Stomach (tissue), 19 donors: ENCODE measurements at places on chromosomes 5 and 9. TPM values are rescaled to one million over a fixed set of nuclear protein-coding genes. Genes with fewer than 3 reads are reported as not detected.

GRCh38 chr9:130147198-130147597, 25.0 kb upstream of the NCS1 start:
- H3K36me3 ChIP-seq: no peaks in the 10 kb centered on the region
- no peak for DNase-seq
- H3K4me3 ChIP-seq: no peak overlapping the region
- no peak overlapping the region for H3K27ac ChIP-seq
- H3K4me1 ChIP-seq: peaks cover 14% of the 10 kb centered on the region
- no peaks in the 10 kb centered on the region for H3K27me3 ChIP-seq

DNA sequence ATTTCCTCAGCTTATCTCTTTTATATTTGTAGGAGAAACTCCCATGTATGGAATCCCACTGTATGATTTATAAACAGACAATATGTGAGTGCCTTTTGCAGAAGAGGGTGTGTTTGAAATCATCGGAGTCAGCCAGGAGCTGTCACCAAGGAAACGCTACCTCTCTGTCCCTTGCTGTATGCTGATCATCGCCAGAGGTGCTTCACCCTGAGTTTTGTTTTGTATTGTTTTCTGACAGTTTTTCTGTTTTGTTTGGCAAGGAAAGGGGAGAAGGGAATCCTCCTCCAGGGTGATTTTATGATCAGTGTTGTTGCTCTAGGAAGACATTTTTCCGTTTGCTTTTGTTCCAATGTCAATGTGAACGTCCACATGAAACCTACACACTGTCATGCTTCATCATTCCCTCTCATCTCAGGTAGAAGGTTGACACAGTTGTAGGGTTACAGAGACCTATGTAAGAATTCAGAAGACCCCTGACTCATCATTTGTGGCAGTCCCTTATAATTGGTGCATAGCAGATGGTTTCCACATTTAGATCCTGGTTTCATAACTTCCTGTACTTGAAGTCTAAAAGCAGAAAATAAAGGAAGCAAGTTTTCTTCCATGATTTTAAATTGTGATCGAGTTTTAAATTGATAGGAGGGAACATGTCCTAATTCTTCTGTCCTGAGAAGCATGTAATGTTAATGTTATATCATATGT, 18.0 kb upstream of the CTSL start:
- no peak overlapping the region for H3K27ac ChIP-seq
- H3K4me1 ChIP-seq: no peaks in the 10 kb centered on the region
- no peak overlapping the region for H3K4me3 ChIP-seq
- H3K27me3 ChIP-seq: no peaks in the 10 kb centered on the region
- peaks cover 65% of the 10 kb centered on the region for H3K36me3 ChIP-seq
- DNase-seq: no peak

DNA sequence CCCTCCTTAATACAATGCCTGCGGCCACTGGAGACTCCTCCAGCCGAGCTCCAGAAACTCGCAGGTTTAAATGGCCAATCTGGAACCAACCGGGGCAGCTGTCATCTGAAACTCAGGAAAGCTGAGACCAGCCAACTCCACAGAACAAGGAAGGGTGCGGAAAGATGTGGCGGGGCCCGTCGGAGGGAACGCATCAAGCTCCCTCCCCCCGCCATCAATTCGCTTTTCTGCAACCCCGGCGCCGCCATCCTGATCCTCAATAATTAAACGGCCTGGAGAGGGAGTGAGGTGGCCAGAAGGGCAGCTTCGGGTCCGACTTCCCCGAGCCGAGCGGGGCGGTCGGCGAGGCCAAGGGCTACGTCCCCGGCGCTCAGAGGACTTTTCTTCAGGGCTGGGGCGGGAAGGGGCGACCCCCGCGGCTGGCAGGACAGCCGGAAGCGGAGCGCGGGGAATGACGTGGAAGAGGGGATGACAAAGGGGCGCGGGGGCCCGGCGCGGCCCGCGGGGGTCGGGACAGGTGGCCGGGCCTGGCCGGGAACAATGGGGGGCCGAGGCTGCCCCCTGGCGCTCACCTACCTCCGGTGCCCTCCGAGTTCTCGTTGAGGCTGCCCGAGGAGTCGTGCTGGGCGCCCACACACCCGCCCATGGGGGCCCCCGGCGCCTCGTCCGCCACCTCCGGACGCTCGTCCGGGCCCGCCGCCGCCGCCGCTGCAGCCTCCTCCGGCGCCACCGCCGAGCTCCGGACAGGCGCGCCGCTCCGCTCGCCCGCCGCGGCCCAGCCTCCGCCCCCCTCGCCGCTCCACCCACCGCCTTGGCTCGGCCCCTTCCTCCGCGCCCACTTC, at the start of gene UBTD2:
UBTD2 (minus strand) TSS at position 745 of the 842 bp plus-strand sequence; CDS start at position 646, 99 bp downstream.
- no peaks in the 10 kb centered on the region for H3K36me3 ChIP-seq
- H3K4me3 ChIP-seq: peak within 1 kb of the TSS; percentile 99
- no peaks in the 10 kb centered on the region for H3K27me3 ChIP-seq
- peak within 1 kb of the TSS; percentile 98 for H3K27ac ChIP-seq

DNA sequence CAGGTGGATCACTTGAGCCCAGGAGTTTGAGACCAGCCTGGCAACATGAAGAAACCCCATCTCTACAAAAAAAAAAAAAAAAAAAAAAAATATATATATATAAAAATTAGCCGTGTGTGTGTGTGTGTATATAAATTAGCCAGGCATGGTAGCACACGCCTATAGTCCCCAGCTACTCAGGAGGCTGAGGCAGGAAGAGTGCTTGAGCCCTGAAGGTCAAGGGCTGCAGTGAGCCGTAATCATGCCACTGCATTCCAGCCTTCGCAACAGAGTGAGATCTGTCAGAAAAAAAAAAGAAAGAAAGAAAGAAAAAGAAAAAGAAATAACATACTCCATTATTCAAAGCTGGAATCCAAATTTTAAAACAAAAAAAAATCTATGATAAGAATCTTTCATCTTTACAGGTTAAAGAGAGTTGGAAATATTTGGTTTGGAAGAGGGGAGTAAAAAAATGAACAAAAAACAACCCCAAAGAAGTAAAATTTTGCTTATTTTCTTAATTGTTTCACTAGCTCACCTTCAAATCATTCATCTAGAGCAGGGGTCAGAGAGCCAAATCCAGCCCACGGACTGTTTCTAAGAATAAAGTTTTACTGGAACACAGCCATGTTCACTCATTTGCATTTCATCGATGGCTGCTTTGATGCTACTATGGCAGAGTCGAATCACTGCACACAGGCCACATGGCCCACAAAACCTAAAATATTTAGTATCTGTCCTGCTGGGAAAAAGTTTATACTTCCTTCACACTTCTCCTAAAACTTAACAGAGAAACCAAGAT, 109.9 kb downstream of the DROSHA start:
- no peaks in the 10 kb centered on the region for H3K27me3 ChIP-seq
- H3K27ac ChIP-seq: no peak overlapping the region
- no peaks in the 10 kb centered on the region for H3K4me1 ChIP-seq
- no peak for DNase-seq

- H3K4me1 ChIP-seq: peaks cover 20% of the 10 kb centered on the region
- H3K36me3 ChIP-seq: peaks cover 34% of the 10 kb centered on the region
- H3K27me3 ChIP-seq: peaks cover 66% of the 10 kb centered on the region
- H3K27ac ChIP-seq: peak overlapping the region; percentile 27
Observed at GRCh38 chr5:132822650-132823480, 7.6 kb downstream of the SHROOM1 start.

The IL3 gene
- total RNA-seq: not detected

The HAVCR2 gene
- total RNA-seq: 7.8 TPM

The MEGF10 gene
- total RNA-seq: not detected

- H3K27ac ChIP-seq: no peak overlapping the region
- H3K36me3 ChIP-seq: peaks cover 18% of the 10 kb centered on the region
- H3K4me3 ChIP-seq: no peak overlapping the region
Observed at GRCh38 chr5:37189355-37189754, 59.8 kb downstream of the CPLANE1 start.

The KYAT1 gene
- 6.1 TPM for total RNA-seq

GRCh38 chr5:95113489-95113888, 171.4 kb downstream of the MCTP1 start:
- H3K36me3 ChIP-seq: no peaks in the 10 kb centered on the region
- H3K27ac ChIP-seq: no peak overlapping the region
- no peak for DNase-seq
- no peak overlapping the region for H3K4me3 ChIP-seq
- no peaks in the 10 kb centered on the region for H3K27me3 ChIP-seq
- no peaks in the 10 kb centered on the region for H3K4me1 ChIP-seq

- peaks cover 8% of the 10 kb centered on the region for H3K4me1 ChIP-seq
- peaks cover 57% of the 10 kb centered on the region for H3K36me3 ChIP-seq
- H3K27ac ChIP-seq: no peak overlapping the region
- no peaks in the 10 kb centered on the region for H3K27me3 ChIP-seq
- no peak overlapping the region for H3K4me3 ChIP-seq
Observed at GRCh38 chr9:101569741-101570501, 24.8 kb downstream of the PPP3R2 start.

The GRM6 gene
- not detected for total RNA-seq

DNA sequence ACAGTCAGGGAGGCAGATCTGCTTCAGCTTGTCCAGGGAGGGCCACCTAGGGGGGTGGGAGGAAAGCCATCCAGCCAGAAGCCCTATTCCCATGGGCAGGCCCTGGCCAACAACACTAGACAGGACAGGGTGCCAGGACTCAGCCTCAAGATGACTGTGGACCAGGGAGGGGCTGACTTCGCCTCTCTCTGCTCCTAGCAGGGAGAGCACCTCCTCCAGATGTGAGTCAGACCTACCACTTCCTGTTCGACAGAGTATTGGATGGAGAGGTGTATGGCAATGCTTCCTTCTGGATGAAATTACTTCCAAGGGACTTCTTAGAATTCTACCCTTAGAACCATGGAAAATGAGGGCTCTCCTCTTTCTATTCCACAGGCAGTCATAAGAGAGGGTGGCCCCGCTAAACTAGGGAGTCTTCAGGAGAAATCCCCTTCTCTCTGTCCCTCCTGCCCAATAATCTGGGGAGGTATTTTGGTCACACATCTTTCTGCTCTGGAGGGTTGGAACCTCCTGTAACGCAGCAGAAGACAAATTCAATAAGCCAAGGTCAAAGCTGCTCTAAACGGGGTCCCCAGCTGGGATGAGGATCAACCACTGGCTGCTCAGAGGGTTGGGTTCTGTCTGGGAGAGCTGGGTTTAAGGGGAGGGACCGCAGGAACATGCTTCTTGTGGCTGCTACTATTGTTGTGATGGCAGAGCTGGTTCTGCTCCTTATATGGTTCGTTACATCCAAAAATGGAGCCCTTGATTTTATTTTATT, 23.2 kb upstream of the RCL1 start:
- H3K27ac ChIP-seq: no peak overlapping the region
- H3K4me3 ChIP-seq: no peak overlapping the region
- H3K4me1 ChIP-seq: no peaks in the 10 kb centered on the region
- DNase-seq: no peak
- H3K27me3 ChIP-seq: no peaks in the 10 kb centered on the region
- H3K36me3 ChIP-seq: no peaks in the 10 kb centered on the region

The DMRTA1 gene
- 2.9 TPM for total RNA-seq

The CD274 gene
- 9.3 TPM for total RNA-seq

DNA sequence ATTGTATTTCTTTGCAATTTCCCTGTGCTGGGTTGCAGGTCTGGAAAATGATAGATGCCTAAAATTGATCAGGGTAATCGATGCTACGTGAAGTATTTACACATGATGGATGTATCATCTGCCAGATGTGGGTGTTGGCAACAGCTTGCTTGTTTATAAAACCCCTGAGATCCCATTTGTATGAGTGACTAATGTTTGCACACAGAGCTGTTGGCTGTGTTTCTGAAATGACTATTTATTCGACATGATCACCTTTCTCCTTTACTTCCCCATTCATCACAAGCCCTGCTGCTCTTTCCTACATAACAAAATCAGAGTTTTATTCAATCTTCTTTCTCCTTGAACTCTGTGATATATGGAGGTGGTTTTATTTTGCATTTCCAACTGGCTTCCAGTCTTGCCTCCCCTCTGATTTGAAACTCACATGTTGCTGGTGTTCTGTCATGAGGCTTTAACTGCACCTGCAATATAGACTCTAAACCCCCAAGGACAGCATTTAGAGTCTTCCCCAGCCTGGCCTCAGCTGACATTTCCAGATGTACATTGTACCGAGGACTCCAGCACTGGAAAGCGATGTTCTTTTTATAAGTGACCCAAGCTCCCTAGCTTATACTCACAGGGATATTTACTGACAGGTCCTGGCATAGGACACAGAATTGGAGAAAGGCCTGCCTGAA, 50.7 kb upstream of the SHB start:
- H3K27ac ChIP-seq: no peak overlapping the region
- no peaks in the 10 kb centered on the region for H3K36me3 ChIP-seq
- no peaks in the 10 kb centered on the region for H3K27me3 ChIP-seq
- H3K4me3 ChIP-seq: no peak overlapping the region
- H3K4me1 ChIP-seq: no peaks in the 10 kb centered on the region

DNA sequence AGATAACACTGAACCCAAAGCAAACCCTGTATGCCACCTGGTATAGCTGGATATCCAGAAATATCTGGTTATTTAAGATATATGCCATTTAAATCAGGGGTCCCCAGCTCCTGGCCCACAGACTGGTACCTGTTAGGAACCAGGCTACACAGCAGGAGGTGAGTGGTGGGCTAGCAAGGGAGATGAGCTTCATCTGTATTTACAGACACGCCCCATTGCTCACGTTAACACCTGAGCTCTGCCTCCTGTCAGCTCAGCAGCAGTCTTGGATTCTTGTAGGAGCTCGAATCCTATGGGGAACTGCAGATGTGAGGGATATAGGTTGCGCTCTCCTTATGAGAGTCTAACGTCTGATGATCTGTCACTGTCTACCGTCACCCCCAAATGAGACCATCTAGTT, 646.6 kb downstream of the TLE4 start:
- no peaks in the 10 kb centered on the region for H3K4me1 ChIP-seq
- H3K27ac ChIP-seq: no peak overlapping the region

DNA sequence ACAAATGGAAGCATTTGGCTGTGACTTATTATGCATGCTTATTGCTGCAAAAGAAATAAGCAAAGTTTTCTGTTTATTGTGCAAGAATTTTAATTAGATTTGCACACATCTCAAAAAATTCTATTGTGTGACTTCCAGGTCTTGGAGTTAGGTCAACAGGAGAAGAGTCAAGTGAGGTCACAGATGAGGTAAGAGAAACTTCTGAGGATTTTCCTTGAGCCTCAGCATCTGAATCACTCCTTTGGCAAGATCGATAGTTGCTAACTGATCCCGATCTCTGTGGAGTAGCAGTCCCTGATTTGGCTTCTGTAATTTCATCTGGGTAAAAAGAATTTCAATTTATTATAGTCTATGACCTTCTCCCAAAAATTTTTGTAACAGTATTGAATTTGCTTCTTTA, 6.9 kb upstream of the TTC33 start:
- DNase-seq: no peak
- H3K27me3 ChIP-seq: no peaks in the 10 kb centered on the region
- peaks cover 72% of the 10 kb centered on the region for H3K36me3 ChIP-seq
- H3K4me1 ChIP-seq: no peaks in the 10 kb centered on the region
- H3K27ac ChIP-seq: no peak overlapping the region

DNA sequence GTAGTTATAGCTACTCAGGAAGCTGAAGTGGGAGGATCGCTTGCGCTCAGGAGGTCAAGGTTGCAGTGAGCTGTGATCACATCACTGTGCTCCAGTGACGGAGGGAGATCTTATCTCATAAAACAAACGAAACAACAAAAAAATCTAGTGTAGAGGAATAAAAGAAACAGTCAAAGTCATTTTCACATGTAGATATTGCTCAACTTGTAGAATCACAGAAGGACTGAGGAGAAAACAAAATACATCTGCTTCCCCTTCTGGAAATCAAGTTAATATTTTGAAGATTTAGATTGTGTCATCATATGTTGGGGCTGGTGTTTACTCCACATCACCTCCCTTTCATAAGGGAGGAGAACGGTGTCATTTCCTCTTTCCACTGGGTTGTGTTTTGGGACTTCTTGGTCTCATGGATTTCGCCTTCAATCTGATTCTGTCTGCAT, 8.2 kb upstream of the SLC46A2 start:
- no peak overlapping the region for H3K27ac ChIP-seq
- no peak overlapping the region for H3K4me3 ChIP-seq
- no peak for DNase-seq
- no peaks in the 10 kb centered on the region for H3K4me1 ChIP-seq
- no peaks in the 10 kb centered on the region for H3K27me3 ChIP-seq

- H3K27me3 ChIP-seq: no peaks in the 10 kb centered on the region
- DNase-seq: no peak
- H3K4me3 ChIP-seq: no peak overlapping the region
Observed at GRCh38 chr5:38105231-38105570, 153.2 kb upstream of the EGFLAM start.
